ENCODE measurements at places on chromosomes 7 and 10.

GRCh38 chr7:149662591-149663095 is 110.7 kb downstream of the ZNF467 start:
- DNase-seq = peak; percentile 23

DNA sequence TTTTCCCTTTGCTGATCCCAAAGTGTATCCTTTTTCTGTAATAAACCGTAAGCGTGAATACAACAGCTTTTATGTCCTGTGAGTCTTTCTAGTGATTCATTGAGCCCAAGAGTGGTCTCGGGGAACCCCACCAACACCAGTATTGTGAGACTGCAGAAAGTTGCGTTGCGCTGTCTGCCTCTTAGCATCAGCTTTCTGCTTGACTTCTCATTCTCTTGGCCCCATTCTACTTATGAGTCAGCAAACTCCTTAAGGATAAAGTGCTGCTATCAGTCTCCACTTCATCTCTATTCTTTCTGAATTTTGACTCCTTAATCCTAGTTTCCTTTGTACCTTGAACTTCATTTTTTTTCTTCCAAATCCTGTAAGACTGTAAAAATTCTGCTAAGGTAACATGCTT is 184.3 kb upstream of the MBL2 start:
- no peak for DNase-seq

DNA sequence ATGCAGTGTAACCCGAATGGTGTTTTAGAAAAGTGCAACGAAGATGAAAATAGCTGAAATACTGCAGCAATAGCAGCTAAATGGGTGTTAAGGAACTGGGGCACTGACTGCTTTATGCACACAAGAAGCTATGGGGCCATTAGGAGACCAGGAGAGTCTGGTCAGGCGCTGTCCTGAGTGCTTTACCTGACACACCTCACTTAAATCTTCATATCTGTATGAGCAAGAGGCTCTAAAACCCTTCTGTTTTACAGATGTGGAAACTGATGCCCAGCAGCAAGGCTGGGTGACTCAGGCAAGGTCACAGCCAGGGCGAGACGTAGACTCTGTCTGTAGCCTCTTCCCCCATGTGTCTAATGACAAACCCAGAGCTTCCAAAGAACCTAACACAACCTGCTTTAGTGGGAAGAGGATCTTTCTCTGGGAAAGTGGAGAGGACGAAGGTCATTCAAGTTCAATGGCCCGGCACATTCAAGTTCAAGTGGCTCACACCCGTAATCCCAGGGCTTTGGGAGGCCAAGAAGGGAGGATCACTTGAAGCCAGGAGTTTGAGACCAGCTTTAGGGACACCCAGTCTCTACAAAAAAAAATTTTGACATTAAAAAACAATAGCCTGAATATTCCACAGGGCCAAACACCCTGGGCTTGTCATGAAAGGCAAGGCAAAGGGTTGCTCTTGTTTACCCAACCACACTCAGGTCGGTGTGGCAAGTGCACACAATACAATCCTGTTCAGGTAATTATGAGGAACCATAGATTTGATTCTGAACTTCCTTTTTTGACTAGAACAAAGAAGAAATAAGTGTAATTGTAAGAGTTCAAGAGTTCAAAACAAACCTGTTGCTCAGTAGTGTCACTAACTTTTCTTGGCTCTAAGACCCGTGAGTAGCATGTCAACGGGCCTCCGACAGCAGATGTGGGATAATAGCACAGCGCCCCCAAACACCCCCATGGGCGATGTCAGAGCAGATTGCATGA is 53.7 kb upstream of the KLF6 start:
- DNase-seq = no peak

GRCh38 chr7:122768827-122769226 is 66.1 kb upstream of the RNF148 start:
- no peak for DNase-seq

GRCh38 chr7:131620673-131621609 is 64.5 kb upstream of the PODXL start:
- DNase-seq = no peak

DNA sequence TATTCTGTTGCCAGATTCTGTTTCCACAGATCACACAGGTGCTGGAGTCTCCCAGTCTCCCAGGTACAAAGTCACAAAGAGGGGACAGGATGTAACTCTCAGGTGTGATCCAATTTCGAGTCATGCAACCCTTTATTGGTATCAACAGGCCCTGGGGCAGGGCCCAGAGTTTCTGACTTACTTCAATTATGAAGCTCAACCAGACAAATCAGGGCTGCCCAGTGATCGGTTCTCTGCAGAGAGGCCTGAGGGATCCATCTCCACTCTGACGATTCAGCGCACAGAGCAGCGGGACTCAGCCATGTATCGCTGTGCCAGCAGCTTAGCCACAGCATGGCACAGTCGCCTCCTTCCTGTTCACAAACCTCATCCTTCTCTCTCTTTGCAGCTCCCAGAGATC is 237.5 kb upstream of the PRSS1 start:
- DNase-seq = no peak

- no peak for DNase-seq
Observed at GRCh38 chr7:158798741-158799140, 30.6 kb downstream of the ESYT2 start.

GRCh38 chr10:21740989-21741388 is 207.0 kb downstream of the MLLT10 start:
- DNase-seq = no peak

DNA sequence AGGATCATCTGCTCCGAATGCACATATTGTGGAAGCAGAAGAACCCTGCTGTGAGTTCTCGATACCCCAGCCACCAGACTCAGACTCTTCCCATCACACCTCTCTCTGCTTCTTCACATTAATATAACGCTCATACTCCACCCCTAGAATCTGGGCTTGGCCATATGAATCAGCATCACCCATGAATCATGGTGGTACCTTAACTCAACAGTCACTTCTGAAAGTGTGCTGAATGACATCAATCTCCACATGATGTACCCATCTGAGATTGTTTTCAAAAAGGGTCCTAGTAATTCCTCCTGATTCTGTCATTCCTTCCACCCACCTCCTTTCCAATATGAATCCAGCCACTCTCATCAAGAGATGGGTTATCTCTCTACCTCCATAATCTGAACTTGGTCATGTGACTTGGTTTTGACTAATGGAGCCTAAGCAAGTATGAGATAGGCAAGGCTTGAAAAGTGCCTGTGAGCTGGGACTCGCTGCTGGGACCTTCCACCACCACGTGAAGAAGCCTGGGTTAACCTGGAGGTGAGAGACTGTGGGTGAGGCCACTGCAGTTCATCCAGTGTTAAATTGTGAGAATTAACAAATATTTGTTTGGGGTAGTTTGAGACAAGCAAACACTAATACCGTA is 15.4 kb downstream of the YWHAG start:
- DNase-seq = no peak

GRCh38 chr10:11593612-11594011 is 17.8 kb downstream of the USP6NL start:
- no peak for DNase-seq

GRCh38 chr10:74525885-74526284 is 300.5 kb upstream of the KAT6B start:
- DNase-seq = no peak

DNA sequence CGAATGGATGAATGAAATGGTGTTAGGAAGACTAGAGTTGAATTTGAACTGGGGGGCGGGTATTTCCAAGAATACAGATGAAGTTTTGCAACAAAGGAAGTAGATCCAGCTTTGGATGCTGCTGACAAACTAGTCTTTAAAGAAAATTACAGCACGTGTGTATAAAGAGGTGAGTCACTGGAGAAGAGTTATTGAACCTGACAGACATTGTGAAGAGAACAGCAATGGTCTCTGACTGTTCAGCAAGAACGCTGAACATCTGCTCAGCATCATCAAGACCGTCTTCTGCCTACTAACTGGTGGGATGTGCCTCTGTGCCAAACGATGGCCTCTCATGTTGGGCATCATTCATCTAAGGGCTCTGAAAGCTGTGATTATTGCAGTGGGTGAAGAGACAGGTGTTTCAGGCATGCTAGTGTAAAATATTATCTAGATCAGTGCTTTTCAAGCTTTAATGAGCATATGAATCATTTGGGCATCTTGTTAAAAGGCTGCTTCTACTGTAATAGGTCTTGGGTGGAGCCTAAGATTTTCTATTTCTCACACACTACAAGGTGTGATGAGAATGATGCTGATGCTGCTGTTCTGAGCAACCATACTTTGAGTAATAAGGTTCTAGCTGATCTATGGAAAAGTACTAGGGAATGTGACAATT is 291.3 kb downstream of the PTEN start:
- DNase-seq = no peak

GRCh38 chr7:85021101-85021704 is 165.7 kb downstream of the SEMA3D start:
- DNase-seq = no peak

DNA sequence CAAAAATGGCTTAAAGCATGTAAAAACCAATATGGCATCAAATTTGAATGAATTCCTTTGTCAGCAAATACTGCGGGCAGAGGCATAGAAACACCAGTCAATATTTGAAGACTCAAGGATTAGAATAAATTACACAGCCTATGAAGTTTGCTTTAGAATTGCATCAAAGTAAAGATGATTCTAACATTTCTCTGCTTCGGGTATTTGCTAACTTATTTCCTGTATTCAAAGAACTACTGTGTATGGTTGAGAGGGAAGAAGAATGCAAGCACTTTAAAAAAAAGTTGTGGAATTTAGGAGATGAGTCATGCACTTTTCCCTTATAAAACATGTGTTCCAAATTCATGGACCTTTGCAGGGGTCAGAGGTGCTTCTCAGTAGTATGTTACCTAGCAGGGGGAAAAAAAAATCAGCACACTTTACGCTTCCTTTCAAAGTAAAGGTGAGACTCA is 90.1 kb downstream of the PIP4K2A start:
- no peak for DNase-seq

DNA sequence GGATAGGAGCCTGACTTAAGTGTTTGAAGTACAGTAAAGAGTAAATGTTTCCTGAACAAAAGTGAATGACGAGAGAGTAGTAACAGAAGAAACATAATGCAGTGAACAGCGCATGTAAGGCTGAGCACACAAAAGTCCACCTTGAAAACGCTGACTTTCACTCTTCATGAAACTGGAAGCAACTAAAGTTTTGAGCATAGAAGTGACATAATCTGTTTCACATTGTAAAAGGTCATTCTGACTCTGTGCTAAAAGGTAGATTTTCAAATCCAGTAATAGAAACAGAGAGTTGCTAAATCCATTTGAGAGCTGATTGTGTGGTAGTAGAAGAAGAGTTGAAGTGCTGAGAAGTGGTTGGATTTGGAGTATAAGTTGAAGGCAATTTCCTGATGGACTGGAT is 1037.0 kb downstream of the CNTNAP2 start:
- DNase-seq = no peak

DNA sequence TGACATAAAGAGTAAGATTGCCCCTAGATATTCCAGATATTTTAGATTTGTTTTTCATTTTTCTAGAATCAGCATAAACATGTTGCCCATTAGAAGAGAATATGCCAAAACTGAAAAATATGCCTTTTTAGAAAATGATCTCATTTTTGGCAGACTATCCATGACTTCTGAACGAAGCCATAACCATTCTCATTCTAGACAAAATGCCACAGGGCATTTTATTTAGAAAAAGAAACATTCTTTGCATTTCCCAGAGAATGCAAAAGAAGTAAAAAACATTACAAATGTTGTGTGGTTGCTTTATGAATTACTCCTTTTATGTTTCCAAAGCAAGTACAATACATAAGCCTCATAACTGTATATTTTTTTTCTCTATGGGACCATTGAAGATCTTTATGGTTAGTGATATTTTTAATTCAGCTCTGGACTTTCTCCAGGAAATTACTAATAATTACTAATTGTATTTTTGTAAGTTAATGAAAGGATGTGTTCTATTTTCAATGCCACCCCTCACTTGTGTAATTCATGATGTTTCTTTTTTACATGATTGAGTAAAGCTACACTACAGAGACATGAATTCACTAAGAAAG is 109.6 kb upstream of the SEM1 start:
- no peak for DNase-seq

DNA sequence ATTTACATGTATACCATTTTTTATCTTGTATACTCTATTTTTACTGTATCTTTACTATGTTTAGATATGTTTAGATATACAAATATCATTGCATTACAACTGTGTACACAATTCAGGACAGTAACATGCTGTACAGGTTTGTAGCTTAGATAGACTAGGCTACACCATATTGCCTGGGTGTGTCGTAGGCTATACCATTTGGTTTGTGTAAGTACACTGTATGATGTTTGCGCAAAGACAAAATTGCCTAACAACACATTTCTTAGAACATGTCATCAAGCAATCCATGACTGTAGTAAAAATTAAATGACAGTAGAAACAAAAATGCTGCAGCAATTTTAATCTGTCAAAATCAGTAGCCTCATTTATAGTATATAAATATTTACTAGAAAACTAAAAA is 812.2 kb downstream of the GRM8 start:
- DNase-seq = no peak

- no peak for DNase-seq
Observed at GRCh38 chr10:128421371-128422160, 295.3 kb upstream of the MKI67 start.

DNA sequence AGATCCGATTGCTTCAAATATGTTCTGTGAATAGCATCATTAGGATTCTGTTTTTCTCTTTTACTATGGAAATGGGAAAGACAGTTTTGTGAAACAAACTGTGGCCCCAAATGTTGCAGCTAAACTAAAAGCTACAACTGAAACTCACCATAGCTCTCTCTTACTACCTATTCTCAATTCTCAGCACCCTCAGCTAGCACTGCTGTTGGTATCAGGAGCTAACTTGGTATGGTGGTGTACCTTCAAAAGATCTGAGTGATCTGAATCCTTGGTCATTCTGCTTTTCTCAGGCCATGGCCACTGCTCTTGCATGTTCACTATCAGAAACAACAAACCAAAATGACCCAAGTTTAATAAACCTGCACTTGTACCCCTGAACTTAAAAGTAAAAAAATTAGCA is 1208.0 kb downstream of the SORCS1 start:
- no peak for DNase-seq

DNA sequence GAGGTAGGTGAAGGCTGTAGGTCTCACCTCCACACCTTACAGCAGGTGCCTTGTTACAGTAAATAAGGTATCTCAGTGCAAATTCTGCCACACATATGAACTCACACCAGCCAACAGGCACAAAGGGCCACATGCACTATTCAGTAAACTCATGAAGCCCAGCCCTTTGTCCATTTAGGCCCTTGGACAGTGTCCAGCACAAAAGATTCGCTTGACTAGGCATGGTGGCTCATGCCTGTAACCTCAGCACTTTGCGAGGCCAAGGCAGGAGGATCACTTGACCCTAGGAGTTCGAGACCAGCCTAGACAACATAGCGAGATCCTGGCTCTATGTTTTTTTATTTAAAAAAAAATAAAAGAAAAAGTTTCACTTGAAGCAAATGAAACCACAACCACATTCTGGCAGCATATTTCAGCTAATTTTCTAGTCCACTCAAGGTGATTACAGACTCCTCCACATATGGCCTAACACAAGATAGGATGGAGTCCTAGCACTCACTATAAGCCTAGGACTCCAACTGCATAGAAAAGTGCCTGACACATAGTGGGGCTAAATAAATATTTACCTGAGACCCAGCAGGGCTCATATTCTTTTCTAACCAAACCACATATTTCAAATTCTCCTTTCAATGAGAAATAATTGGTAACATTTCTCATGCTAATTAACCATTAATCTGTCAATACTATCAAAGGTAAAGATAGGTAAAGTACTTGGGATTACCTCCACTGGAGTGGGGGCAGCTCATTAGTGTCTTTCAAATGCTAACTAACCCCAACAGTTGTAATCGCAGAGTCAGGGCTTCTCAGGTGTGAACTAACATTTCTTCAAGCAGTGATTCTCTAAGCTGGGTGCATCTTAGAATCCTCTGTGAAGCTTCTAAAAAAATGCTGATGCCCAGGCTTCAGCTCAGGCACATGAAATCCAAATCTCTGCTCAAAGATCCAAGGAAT is 4.5 kb upstream of the ANKRD1 start:
- DNase-seq = no peak

Measured in GM12892 (cell line).